ENCODE measurements at places on chromosomes 3 and 15.

GRCh38 chr3:72322264-72322976, 525.8 kb downstream of the SHQ1 start:
- no peak for DNase-seq

DNA sequence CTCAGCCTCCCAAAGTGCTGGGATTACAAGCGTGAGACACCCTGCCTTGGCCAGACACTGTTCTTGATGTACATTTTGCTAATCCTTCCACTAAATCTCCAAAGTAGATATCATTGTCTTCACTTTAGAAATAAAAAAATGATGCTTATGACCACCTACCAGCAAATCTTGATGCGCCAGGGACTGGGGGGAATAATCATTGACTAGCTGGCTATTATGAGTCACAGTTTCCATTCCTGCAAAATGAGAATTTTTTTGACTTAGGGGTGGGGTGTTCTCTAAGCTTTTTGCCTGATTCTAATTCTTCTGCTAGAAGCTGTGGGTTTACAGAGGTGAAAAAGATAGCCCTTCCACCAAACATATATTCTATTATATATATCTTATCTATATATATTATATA, 17.1 kb upstream of the RFC4 start:
- DNase-seq, result no peak

DNA sequence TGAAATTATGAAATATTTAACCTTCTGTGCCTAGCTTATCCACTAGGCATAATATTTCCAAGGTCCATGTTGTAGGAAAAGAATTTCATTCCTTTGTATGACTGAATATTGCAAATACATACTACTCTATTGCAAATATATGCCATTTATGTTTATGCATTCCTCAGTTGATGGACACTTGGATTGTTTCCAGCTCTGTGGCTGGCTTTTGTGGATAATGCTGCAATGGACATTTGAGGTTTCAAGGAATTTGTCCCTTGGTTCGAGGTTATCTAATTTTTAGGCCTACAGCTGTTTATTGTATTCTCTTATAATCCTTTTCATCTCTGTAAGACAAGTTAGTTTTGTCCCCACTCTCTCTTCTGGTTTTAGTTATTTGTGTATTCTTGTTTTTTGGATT, 7.7 kb upstream of the AADACL2 start:
- no peak for DNase-seq

GRCh38 chr3:37445163-37445562, 270.8 kb upstream of the LRRFIP2 start:
- DNase-seq, result no peak

- DNase-seq, result no peak
These were observed 259.3 kb downstream of the ZBBX start for GRCh38 chr3:167120828-167121227.

- no peak for DNase-seq
These were observed 49.9 kb upstream of the NEDD4 start for GRCh38 chr15:56042982-56043980.

DNA sequence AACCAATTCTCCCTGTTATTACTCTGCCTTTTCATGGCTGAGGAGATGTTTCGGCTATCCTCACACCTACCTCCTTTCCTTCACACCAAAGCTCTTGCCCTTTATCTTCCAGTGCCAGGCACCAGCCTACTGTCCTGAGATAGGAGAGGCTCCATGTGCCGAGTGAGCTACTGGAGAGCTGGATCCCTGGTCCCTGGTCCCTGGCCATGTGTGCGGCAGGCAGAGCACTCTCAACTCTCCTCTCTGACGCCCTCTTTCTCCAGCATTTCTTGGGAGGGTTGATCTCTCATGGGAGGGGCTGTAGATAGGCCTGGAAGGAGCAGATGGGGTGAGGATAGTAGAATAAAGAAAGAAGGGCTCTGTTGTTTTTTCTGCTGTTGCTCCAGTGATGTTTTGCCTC, 277.1 kb upstream of the UMPS start:
- DNase-seq, result no peak

DNA sequence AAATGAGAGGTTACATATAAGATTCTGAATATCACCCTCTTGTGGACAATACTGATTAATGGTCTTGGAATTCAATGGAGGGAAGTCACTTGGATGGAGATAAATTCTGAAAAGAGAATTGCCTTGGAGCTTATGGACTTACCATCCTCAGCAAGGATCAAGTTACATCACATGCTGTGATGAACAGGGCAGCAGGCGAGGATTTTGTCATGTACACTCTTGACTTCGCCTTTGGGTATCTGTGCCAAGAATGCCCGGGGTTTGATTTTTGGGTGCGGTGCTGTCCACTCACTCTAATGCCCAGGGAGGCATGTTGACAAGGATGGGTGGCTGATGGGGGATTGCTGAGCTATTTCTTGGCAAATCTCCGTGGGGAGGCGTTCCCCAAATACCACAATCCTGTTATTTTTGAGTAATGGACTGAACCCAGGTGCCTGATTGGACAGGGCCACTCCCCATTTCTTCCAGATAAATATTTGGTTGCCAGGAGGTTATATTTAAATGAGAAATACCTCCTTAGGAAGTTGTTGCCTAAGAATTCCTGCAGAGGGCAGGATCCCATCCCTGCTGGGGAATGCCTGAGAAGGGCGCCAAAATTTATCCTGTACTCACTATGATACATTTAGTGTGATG, 96.3 kb downstream of the TPRG1 start:
- no peak for DNase-seq

- no peak for DNase-seq
These were observed 60.8 kb upstream of the GOLIM4 start for GRCh38 chr3:168156479-168156878.

DNA sequence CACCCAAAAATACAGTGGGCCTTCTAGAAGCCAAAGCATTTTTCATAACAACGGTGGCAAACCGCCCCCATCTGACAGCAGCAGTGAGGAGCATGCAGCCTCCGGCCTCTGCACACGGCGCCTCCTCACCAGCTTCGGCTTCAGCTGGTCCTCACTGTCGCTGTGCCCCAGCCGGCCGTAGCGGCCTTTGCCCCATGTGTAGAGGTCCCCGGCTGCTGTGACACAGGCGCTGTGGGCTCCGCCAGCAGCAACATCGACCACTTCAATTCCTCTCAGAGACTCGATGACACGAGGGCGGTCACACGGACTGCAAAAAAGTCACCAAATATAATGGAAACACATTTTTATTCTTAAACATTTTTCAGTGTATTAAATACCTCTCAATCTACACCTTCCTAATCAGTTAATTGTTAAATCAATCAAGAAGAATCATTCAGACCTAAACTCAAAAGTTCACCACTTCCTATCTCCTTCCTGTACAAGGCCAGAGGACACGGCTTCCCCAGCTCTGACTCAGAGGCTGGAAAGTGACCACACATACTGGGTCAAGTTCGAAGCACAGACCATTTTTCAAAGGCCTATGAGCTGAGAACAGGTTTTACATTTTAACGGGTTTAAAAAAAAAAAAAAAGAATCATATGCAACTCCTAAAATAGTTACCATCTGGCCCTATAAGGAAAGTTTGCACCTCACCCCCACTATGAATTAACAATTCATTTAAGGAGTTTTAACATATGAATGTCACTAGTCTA, 33.6 kb upstream of the OCA2 start:
- DNase-seq, result no peak

DNA sequence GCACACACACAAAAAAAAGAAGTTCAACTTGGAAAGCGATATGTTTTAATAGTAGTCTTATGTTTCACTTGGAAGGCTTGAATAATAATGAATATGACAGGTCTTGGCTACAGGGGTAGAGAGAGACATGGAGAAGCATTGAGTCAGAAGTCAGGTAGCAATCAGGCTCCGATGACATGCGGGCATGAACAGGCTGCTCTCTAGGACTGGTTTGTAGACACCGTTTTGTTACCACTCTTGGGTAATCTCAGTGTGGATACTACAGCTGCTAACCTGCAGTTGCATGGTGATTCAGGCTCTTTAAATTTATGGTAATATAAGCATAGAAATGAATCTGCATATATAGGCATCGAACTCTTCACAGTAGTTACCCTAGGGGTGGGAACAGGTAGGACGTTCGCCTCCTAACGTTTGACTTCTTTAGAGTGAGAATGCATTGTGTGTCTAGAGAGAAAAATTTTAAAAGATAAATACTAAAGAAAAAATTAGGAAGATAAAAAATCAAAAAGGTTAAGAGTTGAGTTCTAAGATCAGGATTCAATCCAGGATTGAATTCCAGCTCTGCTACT, 241.6 kb upstream of the KBTBD8 start:
- no peak for DNase-seq

DNA sequence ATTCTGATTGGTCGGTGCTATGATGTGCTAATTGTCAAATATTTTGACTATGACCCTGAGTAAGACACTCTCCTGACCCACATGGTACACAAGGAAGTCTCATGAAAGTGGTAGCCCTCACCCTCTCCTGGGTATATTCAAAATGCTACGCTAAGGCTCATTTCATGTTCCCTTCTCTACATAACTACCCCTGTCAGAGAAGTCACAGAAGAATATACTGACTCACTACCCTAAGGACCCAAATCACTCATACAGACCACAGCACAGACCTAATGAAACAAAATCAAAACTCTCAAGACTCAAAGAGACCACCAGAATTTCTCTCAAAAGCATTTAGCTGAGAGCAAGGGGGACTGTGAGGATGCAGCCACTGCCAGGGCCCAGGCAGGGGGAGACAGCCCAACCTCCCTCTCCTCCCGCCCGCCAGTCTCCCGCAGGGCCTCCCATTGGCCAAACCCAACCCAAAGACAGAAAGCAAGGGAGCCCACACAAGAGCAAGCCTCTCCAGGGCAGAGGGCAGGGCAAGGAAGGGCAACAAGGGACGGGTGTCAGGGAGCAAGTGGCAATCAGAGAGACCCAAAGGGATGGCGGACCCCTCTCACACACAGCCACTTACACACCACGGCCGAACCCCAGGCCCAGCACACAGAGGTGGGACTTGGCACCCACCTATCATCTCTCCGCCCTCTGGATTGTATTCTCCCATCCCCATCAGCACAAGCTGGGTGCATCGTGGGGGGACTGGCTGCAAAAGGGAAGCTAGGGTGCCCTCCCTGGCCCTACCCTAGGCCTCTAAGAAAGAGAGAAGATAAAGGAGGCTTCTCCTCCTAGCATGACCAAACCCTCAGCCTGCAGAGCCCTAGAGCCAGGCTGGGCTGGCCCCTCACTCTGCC, 41.6 kb downstream of the MEGF11 start:
- DNase-seq, result no peak

DNA sequence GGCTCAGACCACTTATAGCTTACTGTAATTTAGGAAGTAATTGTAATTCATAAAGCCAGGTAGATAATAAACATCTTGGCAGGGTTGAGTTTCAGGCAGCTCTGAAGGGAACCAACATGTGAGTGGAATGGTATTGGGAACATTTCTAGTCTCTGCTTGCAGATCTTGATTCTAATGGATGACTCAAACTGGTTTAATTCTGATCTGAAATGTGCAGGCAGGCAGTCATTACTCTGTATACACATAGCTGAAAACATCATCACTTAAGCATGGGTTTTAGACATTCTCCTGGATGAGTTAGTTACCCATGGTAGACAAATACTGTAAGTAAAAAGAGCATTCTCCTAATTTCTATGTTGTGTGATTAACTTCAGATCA, 317.0 kb upstream of the TPRG1 start:
- no peak for DNase-seq

- no peak for DNase-seq
These were observed at the start of gene CA12 for GRCh38 chr15:63381301-63382204. Gene CA12 (minus strand): TSS chr15:63381846. CDS start chr15:63381720, 126 bp downstream.

DNA sequence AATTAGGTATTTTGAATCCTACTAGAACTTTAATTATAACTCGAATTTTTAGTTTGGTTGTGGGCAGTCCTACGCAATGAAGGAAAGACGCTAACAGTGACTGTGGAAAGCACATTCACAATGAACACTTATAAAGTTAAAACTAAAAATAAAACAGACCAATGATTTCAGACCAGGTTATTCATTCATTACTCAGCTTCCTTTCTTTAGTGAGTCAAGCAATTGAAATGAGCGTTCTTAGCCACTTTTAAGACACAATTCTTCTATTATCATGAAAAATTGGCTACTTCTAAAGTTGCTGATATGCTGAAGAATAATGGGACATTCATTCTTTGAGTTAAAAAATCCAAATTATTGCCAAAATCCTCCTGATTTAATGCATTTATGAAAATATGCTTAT, 66.0 kb upstream of the CMSS1 start:
- no peak for DNase-seq

DNA sequence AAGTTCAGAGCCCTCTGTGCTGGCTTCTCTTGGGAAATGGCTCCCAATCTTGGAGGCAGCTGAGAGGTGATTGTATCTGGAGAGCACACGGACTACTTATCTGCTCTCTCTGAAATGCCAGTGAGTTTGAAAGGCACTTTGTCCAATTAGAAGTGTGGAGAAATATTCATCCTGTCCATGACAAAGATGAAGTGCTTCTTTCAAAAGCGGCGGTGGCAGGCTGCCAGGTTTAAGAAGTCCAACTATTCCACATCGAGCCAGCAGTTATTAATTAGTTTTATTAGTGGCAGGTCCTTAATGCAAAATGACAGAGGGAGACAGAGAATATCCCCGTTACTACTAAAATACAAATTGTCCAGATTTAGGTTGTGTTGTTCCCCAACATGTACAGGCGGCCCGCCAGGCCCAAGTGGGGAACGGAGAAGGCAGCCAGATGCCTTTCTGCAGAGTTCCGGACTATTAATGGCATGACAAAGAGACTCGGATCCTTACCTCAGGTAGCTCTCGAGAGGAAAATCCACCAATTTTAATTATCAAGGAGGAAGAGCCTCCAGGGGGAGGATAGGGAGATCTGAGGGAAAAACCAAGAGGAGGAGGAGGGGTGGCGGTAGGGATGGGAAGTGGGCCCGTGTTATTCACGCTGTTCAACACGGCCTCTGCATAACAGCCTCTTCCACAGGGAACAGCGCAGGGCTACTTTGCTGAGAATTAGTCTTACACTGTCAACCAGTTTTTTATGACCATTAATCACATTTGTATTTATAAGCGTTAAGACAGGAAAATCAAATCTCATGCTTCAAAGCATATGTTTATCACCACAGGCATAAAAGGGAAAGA, 42.0 kb downstream of the RORA start:
- no peak for DNase-seq

DNA sequence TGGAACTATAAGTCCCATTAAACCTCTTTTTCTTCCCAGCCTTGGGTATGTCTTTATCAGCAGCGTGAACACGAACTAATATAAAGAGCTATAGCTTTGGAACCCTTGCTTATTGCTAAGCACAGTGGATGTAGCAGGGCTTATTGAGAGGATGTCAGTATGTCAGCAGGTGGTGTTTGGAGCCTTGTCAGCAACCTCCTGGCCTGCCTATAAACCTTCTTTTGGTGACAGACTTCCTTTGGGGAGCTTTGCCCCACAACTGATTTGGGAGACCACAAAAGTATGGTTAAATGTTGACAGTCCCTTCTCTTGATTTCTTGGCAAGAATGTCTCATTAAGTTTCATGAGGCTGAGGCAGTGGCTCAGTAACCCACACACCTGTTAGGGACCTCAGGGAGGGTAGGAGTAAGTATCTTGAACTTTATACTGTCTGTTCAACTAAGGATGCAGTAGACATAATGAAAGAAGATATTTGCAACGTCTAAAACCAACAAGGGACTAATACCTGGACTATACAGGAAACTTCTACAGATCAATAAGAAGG, 14.8 kb downstream of the CCNDBP1 start:
- DNase-seq, result no peak
